Stimulated activated CD8-positive, alpha-beta memory T cell treated with anti-CD3 and anti-CD28 coated beads, Interleukin-4, amount 100 ng/mL, for 48 hours (primary cell): ENCODE measurements at places on chromosomes 5 and 9.

DNA sequence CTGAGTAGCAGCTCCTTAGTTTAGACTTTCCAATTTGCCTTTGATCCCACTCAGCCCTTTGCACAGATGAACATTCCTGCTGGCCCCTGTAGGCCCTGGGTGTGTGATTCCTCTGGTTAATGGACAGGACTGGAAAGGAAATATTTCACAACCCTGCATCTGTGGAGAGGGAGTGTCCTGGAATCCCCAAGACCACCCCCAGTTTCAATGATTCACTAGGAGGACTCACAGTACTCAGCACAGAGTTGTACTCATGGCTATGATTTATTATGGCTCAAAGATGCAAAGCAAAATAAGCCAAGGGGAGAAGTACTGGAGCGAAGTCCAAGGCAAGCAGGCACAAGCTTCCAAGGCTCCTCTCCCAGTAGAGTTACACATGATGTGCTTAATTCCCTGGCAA lies 42.4 kb upstream of the TJP2 start:
- no peak for DNase-seq

DNA sequence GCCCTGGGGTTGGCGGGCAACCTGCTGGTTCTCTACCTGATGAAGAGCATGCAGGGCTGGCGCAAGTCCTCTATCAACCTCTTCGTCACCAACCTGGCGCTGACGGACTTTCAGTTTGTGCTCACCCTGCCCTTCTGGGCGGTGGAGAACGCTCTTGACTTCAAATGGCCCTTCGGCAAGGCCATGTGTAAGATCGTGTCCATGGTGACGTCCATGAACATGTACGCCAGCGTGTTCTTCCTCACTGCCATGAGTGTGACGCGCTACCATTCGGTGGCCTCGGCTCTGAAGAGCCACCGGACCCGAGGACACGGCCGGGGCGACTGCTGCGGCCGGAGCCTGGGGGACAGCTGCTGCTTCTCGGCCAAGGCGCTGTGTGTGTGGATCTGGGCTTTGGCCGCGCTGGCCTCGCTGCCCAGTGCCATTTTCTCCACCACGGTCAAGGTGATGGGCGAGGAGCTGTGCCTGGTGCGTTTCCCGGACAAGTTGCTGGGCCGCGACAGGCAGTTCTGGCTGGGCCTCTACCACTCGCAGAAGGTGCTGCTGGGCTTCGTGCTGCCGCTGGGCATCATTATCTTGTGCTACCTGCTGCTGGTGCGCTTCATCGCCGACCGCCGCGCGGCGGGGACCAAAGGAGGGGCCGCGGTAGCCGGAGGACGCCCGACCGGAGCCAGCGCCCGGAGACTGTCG lies 976 bp downstream of the RXFP3 start:
- DNase-seq = no peak

- no peak for DNase-seq
These were observed 1.3 kb downstream of the PTRH1 start for GRCh38 chr9:127714020-127714750.

- no peak for DNase-seq
These were observed 95.4 kb downstream of the TLE4 start for GRCh38 chr9:79667120-79667519.

DNA sequence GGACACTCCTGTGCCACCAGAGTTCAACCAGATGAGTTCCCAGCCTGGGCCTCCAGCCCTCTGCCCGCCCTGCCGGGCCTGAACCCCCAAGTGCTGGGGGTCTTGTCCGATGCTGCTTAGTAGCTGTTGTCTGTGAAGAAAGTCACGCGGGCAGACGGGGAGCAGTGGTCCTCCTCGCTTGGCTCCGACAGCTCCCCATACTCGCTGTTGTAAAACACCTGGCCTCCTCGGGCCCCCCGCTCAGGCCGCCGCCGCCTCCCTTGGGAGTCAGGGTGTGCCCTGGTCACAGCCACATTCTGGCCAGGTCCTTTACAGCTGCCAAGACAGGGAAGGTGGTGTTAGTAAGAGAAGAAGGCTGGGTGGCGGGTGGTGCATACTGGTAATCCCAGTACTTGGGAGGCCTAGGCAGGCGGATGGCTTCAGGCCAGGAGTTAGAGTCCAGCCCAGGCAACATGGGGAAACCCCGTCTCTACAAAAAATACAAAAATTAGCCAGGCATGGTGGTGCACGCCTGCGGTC lies 11.8 kb upstream of the SCGB3A1 start:
- DNase-seq = no peak

DNA sequence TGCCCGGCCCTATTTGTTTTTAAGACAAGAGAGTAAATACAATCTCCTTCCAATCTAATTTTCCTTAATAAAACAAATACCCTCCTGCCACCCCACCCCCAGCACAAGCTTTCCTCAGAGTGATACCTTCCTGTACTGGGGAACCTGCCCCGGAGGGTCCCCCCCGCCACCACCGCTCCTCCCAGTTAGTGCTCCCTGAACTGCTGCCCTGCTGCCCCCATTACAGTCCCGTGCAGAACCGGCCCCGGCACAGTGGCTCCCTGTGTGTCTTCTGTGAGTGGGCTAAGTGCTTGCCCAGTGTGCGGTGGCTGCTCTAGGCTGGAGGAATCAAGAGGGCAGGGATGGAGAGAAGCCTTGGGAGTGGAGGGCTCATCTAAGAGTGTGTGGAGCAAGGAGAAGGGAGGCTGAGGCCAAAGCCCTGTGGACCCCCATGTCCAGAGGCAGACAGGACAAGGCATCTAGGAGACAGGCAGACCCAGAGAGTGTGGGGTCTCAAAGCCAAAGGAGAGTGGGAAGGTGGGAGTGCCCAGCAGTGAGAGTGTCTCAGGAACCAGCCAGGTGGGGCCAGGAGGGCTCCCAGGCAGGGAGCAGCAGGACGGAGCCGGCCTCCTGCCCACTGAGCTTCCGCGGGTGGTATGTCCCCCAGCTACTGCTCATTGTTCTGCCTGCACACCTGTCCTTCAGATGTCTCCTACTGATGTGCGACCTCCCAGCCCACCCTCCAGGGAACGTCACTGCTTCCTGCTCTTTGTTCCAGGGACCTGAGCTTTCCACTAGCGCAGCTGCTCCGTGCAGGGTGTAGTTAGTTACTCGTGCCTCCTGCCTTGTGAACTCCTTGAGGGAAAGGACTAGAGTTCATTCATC lies 129.0 kb downstream of the DAB2IP start:
- DNase-seq = peak; percentile 6
